ENCODE measurements at places on chromosomes 1 and 21.
A peak's percentile ranks its signal among the peaks of the same experiment; 100 is the strongest.

GRCh38 chr1:116125758-116126157 lies 14.6 kb downstream of the MAB21L3 start:
- DNase-seq, result no peak

GRCh38 chr1:2823921-2824610 lies 22.6 kb upstream of the TTC34 start:
- DNase-seq, result no peak

DNA sequence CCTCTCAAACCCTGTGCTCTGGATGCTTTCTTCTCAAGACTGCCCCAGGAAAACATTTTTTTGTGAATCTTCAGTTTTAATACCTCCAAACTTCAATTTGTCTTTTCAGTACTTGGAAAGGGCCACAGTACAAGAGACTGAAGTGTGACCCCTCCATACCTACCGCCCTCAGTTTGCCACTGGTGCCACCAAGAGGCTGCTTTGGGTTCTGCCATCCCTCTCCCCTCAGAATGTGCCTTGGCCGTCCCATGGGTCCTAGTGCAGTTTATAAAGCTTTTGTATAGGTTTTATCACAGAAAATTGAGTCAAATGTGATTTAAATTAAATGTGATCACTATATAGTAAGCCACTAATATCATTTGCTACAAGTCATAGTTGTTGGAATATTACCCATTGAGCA lies 60.8 kb upstream of the PGD start:
- DNase-seq, result peak; percentile 73

DNA sequence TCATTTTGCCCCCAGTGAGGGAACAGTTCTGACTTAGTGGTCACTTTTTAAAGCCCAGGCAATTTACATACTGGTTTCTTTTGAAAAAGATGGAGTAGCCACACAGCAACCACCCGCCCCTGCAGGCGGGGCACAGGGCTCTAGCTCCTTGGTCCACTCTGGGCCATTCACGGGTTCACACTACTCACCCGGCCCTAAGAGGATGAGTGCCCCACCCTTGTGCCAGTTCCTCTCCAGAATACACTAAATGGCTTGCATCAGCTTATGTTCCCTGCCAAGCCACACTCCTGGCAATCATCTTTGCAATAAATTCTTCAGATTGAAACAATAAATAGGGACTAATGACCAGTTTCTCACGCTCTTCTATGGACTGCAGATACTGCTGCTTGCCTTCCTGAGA lies 15.7 kb upstream of the ATP13A2 start:
- no peak for DNase-seq

GRCh38 chr1:203791498-203791897 lies 3.9 kb upstream of the ZBED6 start:
- DNase-seq, result no peak

DNA sequence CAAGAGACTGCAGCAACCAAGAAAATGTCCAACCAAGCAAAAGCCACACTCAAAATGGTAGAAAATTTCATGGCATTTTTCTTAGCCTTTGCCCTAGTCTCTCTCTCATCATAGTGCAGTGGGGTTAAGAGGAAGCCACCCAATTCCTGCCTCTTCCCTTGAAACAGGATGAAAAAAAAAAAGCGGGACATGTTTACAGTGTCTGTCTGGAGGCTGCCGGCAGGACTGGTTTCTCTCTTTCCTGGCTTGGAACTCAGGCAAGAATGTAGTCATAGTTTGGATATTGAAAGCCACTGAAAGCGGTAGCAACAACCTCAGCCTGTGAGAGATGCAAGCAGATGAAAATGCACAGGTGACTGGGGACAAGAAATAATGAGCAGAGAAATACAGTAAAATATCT lies 13.3 kb upstream of the TNFSF18 start:
- no peak for DNase-seq

DNA sequence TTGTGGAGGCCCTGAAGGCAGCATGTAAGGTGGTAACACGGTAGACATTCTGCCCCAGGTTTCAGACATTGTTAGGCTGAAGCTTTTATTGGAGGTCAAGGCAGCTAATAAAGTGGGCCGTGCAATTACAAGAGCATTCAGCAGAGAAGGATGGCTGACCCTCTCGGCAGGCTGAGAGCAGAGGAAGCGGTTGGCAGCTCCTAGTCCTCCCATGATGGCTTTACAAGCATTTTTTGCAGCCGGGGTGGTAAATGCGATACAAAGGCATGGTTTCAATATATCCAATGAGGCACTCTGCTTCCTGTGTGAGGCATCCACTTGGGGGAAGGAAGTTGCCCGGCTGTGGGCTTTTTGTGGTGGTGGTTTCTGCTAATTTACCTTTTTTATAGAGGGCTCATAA lies 14.6 kb downstream of the KIF26B start:
- no peak for DNase-seq

GRCh38 chr21:14773777-14774345 lies 227.7 kb upstream of the SAMSN1 start:
- DNase-seq, result peak; percentile 9

DNA sequence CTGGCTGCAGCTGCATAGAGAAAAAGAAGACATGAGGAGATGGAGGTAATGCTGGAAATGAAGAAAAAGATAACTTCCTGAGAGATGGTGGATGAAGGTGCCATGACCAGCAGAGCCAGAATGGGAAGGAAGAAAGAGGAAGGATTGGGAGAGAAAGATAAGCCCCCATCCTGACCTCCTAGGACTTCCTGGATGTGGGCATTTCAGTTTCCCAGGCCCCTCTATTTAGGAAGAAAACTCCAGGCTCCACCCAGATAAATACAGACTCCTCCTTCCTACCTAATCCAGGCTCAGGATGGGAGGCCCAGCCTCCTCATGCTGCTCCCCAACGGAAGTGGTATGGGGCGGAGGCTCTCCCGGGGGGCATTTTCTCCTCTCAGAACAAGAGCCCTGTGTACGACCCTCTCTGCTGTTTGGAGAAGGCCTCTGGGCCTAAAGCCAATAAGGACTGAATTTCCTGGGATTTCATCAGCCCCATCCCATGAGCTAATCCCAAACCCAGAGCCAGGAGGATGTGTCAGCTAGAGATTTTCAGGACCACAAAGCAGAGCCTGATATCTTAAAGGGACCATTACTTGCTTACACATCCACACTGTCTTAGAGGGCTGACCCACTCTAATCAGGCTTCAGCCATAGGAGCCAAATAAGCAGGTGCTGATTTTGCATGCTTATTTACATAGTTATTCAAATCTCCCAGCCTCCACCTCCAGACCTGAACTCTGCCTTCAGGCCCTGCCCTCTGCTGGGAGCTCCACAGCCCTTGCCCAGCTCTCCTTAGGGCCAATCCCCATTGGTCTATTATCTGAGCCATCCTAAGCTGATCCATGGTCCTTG lies 5.1 kb upstream of the ARHGEF2 start:
- DNase-seq, result peak; percentile 57

All from HTR-8/SVneo (cell line).